ENCODE measurements at places on chromosomes 11 and 22. TPM values are rescaled to one million over a fixed set of nuclear protein-coding genes. Genes with fewer than 3 reads are reported as not detected.

Gene LUZP2
- not detected for total RNA-seq

Gene DDI1
- total RNA-seq: not detected

Gene SF3A1
- total RNA-seq: 372 TPM

Gene HOATZ
- not detected for total RNA-seq

Gene SYTL2
- 50.0 TPM for total RNA-seq

Gene KREMEN1
- 0.26 TPM for total RNA-seq

Gene HMOX1
- 3.0 TPM for total RNA-seq

Gene VSIG10L2
- total RNA-seq: not detected

Gene ALDH3B1
- total RNA-seq: 1.1 TPM

Gene IL10RA
- total RNA-seq: 274 TPM

Gene RAD9A
- 21.5 TPM for total RNA-seq

DNA sequence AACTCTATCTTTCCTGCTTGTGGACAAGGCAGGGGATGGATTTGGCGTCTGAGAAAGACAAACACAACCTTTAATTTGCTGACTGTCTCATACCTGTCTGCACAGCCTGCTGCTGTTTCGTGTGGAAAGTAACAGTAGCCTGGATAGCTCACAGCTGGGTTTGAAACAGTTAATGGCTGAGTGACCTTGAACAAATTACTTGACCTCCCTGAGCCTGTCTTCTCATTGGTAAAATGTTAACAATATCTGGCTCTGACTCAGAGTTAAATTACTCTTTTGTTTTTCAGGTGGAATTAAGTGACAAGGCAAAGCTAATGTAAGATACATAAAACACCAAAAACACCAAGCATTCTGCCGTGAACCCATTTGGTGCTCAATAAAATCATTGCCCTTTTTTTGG, 41.1 kb upstream of the ADA2 start:
- no peaks in the 10 kb centered on the region for H3K27me3 ChIP-seq
- no peak overlapping the region for H3K27ac ChIP-seq
- H3K4me3 ChIP-seq: peak overlapping the region; percentile 3
- H3K4me1 ChIP-seq: peaks cover 11% of the 10 kb centered on the region
- H3K36me3 ChIP-seq: no peaks in the 10 kb centered on the region
- no peak for DNase-seq

GRCh38 chr11:47163193-47163592, 13.5 kb downstream of the ARFGAP2 start:
- no peaks in the 10 kb centered on the region for H3K36me3 ChIP-seq
- H3K4me3 ChIP-seq: no peak overlapping the region
- no peak overlapping the region for H3K27ac ChIP-seq
- no peak for DNase-seq
- H3K27me3 ChIP-seq: no peaks in the 10 kb centered on the region

- DNase-seq: no peak
- no peaks in the 10 kb centered on the region for H3K4me1 ChIP-seq
- H3K4me3 ChIP-seq: no peak overlapping the region
- H3K27me3 ChIP-seq: peaks cover 12% of the 10 kb centered on the region
- H3K27ac ChIP-seq: no peak overlapping the region
These were observed 538.1 kb downstream of the MIAT start for GRCh38 chr22:27195494-27195893.

DNA sequence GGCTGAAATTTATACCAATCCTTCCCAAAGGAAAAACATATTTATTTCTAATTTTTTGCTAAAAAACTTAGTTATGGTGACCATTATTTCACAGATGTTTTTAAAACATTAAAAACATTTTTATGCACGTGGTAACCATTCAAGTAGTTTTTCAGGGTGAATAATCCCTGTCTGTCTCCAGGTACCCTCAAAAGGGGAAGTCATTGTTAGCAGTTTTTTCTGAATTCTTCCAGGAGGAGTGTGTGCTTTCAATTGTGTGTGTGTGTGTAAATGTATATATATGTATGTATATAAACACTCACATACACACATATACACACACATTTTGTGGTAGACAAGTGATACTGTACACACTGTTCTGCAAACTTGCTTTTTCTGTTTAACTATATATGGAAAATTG, 43.9 kb downstream of the MIAT start:
- peaks cover 11% of the 10 kb centered on the region for H3K36me3 ChIP-seq
- no peak overlapping the region for H3K4me3 ChIP-seq
- no peaks in the 10 kb centered on the region for H3K27me3 ChIP-seq
- DNase-seq: no peak
- no peak overlapping the region for H3K27ac ChIP-seq

DNA sequence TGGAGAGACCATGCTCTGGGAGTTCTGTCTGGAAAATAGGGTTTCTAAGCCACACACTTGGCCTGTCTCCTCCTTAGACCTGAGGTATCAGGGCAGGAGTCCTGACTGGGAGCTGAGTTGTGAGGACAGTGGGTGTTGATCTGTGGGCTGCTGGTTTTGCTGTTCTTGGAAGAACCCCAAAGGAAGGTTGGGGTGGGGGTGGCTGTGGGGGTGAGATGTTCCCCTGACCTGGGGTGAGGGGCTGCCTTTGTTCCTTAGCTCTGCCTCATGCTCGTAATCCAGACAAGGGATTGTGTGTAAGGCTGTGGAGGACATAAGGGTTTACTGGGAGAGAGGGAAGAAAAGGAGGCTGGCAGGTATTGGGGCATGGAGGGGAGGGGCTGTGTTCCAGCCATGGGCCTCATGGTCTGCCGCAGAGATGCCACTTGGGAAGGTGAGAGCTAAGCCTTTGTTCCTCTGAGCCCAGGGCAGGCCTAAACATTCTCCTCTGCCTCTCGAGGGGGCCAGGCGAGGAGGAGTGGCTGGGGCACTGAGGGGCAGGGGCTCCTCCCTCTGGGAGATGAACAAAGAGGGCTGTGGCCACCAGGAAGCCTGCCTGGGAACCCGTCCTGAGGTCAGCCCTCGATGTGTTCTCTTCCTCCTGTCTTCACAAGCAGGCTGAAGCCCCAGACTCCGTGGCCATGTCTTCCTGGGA, 4.4 kb downstream of the OTOG start:
- peaks cover 4% of the 10 kb centered on the region for H3K4me1 ChIP-seq
- H3K36me3 ChIP-seq: peaks cover 2% of the 10 kb centered on the region
- H3K27ac ChIP-seq: no peak overlapping the region

- DNase-seq: no peak
- H3K27me3 ChIP-seq: peaks cover 29% of the 10 kb centered on the region
- H3K4me1 ChIP-seq: peaks cover 16% of the 10 kb centered on the region
- no peak overlapping the region for H3K4me3 ChIP-seq
- H3K36me3 ChIP-seq: no peaks in the 10 kb centered on the region
These were observed 5.0 kb upstream of the APOBEC3A start for GRCh38 chr22:38952281-38952993.

DNA sequence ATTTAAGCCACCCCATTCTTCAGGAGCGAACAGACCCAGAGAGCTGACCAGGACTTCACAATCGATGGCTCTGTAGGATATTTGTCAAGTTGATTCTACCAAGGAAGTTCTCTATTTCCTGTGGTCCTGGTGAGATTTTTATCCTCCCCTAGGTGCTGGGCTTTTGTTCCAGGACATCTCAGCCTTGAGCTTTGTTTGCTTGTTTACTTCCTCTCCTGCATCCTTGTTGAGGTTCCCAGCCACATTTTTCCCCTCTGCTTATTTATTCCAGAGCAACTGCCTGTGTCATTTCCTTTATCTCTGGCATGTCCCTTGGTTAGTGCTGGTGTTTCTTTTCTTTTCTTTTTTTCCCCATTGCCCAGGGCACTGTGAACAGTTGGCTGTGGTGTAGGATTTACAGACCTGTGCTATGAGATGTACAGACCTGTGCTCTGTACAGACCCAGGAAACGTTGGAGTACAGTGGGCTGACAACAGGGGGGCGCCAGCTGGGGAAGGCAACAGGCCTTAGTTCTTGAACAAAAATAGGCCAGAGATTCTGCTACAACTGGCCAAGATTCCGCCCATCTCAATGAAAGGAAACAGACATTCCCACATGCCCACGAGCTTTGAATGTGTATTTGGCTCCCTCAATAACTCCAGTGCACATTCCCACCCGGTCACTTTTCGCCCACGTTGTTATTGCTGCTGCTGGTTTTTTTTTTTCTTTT, 235.9 kb upstream of the DDI1 start:
- no peaks in the 10 kb centered on the region for H3K4me1 ChIP-seq
- H3K4me3 ChIP-seq: no peak overlapping the region
- no peak overlapping the region for H3K27ac ChIP-seq
- H3K27me3 ChIP-seq: no peaks in the 10 kb centered on the region

- H3K36me3 ChIP-seq: no peaks in the 10 kb centered on the region
- H3K4me1 ChIP-seq: peaks cover 3% of the 10 kb centered on the region
- H3K27me3 ChIP-seq: peaks cover 12% of the 10 kb centered on the region
- no peak overlapping the region for H3K27ac ChIP-seq
- DNase-seq: peak; percentile 58
These were observed 48.5 kb downstream of the GGTLC2 start for GRCh38 chr22:22692707-22693530.

GRCh38 chr22:20296598-20296997, 23.3 kb downstream of the DGCR6L start:
- H3K4me3 ChIP-seq: no peak overlapping the region
- H3K36me3 ChIP-seq: no peaks in the 10 kb centered on the region
- peaks cover 3% of the 10 kb centered on the region for H3K4me1 ChIP-seq
- DNase-seq: no peak
- H3K27me3 ChIP-seq: no peaks in the 10 kb centered on the region

DNA sequence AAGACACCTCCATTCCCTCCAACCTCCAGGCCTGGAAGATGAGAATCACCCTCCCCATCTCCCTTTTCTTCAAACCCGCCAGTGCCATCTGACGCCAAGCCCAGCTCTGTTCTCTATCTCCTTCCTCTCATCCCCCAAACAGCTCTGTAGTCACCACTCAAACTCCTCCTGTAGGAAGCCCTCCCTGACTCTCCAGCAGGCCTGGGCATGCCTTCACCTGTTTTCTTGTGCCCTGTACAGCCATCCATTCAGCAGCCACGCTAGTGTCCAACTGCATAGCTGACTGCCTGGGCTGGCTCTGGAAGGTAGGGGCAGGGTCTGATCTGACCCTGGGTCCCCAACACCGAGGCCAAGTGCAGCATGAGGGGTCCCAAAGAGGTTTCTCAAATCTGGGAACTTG, 25.0 kb downstream of the GDPD5 start:
- peaks cover 36% of the 10 kb centered on the region for H3K4me1 ChIP-seq
- H3K36me3 ChIP-seq: no peaks in the 10 kb centered on the region
- H3K27ac ChIP-seq: peak overlapping the region; percentile 84
- DNase-seq: no peak

DNA sequence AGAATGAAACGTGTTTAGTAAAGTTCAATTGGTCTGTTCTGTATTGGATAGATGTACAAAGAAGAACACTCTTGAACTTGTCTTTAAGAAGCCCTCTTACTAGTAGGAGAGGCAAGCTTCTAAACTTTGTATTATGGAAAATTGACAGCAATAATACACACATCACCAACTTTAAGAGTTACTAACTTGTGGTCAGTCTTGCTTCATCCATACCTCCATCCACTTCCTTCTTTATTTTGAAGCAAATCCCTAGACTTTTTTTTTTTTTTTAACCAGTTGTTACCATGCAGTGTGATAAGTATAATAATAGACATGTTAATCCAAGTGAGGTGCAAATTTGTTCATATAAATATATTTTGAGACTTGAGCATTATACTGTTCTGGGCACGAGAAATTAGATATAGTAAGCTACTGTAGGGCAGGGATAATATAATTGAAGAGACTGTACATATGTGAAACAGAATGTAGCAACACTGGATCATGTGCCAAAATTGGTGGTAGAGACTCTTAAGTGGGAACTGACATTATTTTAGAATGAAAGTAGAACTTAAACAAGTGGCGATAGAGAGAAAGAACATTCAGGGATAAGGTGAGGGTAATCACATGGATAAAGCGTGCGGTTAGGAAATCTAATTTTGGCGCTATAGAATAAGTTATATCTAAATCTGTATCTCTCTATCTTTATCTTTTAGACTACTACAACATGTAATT, 6.5 kb downstream of the FAR1 start:
- no peak overlapping the region for H3K4me3 ChIP-seq
- DNase-seq: no peak
- no peaks in the 10 kb centered on the region for H3K27me3 ChIP-seq

DNA sequence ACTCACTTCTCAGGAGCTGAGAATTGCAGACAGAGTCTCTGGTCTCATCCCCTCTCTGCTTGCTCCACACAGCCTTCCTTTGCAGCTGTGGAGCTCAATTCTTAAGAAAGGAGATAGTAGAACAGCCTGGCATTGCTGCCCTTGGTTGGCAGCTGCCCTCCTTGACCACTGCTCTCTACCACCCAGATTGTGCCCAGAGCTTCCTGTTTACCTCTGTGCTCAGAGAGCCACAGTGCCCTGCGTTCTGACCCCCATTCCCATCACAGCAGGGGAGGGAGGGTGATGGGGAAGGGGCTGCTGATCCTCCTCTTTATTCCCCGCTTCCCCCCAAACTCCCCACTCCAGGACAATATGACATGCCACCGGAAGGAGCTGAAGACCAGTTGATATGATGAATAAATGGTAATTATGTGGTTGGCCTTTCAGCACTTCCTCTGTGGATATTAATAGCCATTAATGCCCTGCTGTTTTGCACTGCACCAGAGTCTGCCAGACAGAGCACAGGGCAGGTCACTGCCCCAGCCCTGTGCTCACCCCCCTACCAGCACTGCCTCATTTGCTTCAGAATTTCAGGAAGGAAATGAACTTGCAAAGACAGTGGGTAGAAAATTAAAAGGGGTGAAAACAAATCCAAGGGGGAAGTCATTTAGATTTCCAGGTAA, 426.8 kb upstream of the CADM1 start:
- H3K27ac ChIP-seq: no peak overlapping the region
- no peaks in the 10 kb centered on the region for H3K4me1 ChIP-seq
- DNase-seq: no peak
- no peaks in the 10 kb centered on the region for H3K36me3 ChIP-seq
- no peaks in the 10 kb centered on the region for H3K27me3 ChIP-seq
- H3K4me3 ChIP-seq: no peak overlapping the region

GRCh38 chr22:29633514-29634312, 30.3 kb downstream of the NF2 start:
- H3K4me1 ChIP-seq: peaks cover 27% of the 10 kb centered on the region
- peak overlapping the region; percentile 29 for H3K27ac ChIP-seq
- no peaks in the 10 kb centered on the region for H3K27me3 ChIP-seq
- H3K4me3 ChIP-seq: no peak overlapping the region
- no peaks in the 10 kb centered on the region for H3K36me3 ChIP-seq

- H3K27ac ChIP-seq: no peak overlapping the region
- H3K27me3 ChIP-seq: no peaks in the 10 kb centered on the region
- H3K36me3 ChIP-seq: peaks cover 2% of the 10 kb centered on the region
- no peaks in the 10 kb centered on the region for H3K4me1 ChIP-seq
These were observed 314.8 kb upstream of the CADM1 start for GRCh38 chr11:115819014-115819413.

Data from T-helper 17 cell (primary cell).